NCI-H1048 (cell line): ENCODE measurements at places on chromosomes 6 and 20.

DNA sequence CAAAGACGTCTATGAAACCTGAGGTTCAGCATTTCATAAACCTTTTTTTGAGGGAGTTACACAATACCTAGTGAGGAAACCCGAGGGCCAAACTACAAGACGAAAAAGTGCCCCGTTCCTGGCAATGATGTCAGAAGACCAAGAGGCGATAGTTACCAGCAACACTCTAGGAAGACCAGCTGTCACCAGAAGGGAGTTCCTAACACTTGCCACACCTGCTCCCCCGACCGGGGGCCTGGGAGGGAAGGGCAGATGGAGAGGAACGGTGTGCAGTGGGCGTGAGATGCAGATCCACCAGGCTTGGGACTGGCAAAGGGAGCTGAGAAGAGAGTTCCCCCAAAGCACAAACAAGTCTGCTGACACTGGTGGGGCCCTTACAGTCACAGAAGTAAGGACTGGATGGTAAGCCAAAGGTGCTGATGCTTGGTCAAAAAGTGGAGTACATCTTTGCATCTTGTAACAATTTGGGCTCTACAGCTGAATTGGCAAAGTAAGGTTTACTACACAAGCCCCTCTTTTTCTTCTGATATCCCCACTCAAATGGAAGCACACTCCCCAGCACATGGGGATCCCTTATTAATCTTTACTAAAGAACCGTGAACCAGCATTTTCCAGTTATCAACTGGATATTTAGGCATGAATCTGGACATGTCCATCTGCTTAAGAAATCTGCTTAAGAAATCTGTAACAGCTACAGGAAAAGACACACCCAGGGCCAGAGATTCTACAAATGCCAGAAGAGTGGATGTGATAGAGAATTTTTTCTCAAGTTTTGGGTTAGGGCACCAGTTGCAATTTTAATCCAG is 38.5 kb downstream of the PANK2 start:
- DNase-seq, result no peak

DNA sequence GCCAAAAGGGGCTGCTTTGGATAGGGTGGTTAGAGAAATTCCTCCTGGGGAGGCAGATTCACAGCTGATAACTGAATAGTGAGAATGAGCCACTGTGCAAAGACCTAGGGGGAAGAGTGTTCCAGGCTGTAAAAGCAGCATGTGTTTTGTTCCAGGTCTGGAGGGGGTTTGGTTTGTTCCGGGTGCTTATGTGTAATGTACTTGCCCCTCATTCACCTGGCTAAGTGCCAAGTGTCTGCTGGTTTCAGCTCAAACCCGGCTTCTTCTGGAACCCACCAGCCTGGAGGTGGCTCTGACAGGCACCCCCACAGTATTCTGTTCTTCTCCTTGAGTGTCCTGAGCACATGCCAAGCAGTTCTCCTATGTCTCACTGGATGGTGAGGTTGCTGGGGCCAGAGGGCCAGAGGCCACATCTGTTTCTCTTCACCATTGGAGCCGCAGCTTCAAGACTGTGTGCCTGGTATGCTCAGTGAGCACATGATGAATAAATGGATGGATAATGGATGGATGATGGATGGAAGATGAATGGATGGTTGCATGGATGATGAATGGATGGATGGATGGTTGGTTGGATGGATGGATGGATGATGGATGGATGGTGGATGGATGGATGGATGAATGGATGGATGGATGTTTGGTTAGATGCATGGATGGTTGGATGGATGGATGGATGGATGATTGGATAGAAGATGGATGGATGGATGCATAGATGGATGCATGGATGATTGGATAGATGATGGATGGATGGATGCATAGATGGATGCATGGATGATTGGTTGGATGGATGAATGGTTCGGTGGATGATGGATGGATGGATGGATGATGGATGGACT is 227.6 kb downstream of the BMP7 start:
- no peak for DNase-seq

- DNase-seq, result no peak
These were observed 14.6 kb upstream of the FAXC start for GRCh38 chr6:99364026-99364425.

- DNase-seq, result peak; percentile 79
These were observed 132.2 kb downstream of the OGFRL1 start for GRCh38 chr6:71420693-71421328.
